ENCODE measurements at places on chromosomes 13 and 19.

GRCh38 chr13:74562381-74562780 is 428.2 kb upstream of the KLF12 start:
- DNase-seq = no peak

- no peak for DNase-seq
Observed at GRCh38 chr13:31885994-31886393, 145.6 kb upstream of the FRY start.

DNA sequence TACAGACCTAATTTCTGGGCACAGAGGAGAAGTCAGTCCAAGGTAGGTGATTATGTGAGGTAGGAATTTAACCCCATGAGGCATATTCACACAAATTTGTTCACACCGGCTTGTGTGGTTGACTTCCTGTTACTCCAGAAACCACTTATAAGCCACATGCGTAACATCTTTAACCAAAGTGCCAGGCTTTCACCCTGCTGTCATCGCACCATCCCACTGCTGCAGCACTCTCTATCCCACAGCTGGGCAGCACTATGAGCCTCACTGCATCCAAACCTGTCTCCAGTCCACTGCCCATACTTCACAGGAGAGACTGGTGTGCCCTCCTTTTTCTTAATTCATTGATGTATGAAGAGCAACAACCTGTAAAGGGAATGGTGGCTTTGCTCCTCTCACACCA is 128.2 kb upstream of the ARGLU1 start:
- DNase-seq = no peak

GRCh38 chr19:45137179-45137761 is 23.5 kb downstream of the NKPD1 start:
- DNase-seq = no peak
